RWPE1 (cell line): ENCODE measurements at places on chromosomes 6 and 20.

DNA sequence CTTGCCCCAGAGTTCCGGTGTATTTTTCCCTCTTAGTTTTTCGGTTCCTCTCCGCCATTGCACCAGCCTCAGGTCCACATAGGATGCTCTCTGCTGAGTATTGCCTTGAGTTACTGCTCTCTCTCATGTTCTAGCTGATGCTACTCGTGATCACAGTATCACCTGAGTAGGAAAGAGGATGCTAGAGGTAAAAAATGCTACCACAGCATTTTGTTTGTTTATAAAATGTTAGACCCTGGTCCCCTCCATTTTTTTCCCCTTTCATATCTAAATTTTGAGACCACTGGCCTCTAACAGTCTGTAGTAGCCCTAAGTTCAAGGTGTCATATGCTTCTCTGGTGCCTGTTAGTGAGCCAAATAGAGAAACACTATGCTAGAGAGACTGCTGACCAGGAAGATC, 175.5 kb downstream of the OR2B2 start:
- DNase-seq = no peak

DNA sequence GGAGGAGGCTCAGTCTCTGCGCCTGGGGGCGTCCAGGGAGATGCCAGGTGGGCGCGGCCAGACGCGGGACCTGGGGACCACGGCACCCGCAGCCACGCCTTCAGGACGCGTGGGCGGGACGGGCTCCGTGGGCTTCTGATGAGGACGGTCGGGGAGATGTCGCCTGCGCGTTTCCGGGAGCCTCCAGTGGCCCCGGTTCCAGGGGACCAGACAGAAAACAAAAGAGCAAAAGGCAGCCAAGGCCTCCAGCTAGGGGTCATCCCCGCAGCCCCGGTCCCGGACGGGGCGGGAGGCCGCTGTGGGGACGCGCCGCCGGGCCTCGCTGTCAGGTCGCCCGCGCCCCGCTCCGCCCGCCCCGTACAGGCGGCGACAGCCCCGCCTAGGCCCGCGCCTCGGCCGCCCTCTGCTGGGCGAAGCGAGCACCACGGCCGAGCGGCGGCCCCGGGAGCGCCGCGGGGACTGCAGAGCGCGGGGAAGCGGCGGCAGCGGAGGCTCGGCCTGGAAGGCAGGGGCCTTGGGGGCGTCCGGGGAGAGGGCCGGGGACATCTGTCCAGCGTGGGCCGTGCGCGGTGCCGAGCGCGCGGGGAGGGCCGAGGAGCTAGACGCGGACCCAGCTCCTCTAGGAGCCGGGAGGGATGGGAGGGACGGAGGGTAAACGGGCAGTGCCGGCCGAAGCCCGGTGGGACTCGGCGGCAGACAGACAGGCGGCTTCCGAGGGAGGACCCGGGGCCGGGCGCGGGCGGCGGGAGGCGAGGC, 48.7 kb downstream of the TMEM242 start:
- DNase-seq = peak; percentile 80

- DNase-seq = no peak
Observed at GRCh38 chr6:41714556-41715273, 20.7 kb downstream of the TFEB start.

DNA sequence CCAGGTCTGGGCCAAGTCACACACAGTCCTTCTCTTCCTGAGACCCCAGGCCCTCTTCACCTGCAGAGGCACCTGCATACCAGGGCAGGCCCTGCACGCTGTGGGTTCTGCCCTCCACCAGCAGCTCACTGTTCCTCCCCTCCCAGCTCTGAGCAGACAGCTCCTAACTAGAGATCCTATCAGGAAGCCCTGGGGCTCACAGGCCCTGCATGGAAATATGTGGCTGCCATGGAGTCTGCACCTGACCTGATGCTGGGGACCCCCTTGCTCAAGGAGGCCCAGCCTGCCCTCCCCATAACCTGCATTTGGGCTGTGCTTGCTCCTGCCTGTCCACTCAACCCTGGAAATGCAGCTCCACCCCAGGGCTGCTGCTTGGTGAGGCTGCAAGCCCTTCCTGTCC, 14.6 kb upstream of the HLA-G start:
- no peak for DNase-seq

DNA sequence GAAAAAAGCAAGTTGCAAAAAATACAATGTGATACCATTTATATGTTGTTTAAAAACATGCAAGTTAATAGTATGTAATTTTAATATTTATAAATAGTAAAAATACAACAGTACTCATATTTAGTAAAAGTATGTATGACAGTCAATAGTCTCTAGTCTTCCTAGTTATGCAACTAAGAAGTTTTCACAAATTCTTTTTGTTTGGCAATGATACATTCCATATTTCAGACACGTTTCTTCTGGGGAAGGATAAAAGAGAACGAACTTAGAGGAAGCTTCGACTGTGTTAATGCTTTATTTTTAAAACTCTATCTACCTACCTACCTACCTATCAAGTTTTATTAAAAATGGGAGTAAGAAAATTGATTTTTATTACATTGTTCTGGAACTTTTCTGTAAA, 77.7 kb downstream of the UBE3D start:
- DNase-seq = no peak

GRCh38 chr6:126824226-126824625, 294.2 kb upstream of the RSPO3 start:
- no peak for DNase-seq

GRCh38 chr20:3283222-3283820, 44.3 kb upstream of the SLC4A11 start:
- no peak for DNase-seq

- no peak for DNase-seq
Observed at GRCh38 chr20:50014570-50015562, 32.1 kb downstream of the SNAI1 start.

GRCh38 chr6:36128073-36128472, 2.2 kb upstream of the MAPK13 start:
- DNase-seq = no peak

- no peak for DNase-seq
Observed at GRCh38 chr6:71481011-71481410, 192.4 kb downstream of the OGFRL1 start.

DNA sequence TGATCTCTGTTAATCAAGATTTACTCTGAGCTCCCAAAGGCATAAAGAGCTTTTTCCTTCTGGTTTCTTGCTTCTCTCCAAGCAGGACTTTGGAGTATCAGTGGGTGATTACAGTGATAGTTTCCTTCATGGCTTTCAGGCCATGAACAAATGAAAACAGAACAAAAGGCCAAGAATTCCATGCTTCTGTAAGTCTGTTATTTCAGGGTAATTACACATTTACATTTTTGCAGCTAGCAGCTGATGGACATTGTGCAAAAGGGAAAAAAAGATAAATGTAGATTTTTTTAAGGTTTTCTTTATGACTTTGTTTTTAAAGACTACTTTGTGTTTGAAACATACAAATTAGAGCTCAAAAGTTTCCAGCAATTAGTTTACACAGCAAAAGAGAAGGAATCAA, 441.6 kb downstream of the PLCB1 start:
- no peak for DNase-seq

GRCh38 chr20:36756496-36756895, 10.6 kb upstream of the NDRG3 start:
- no peak for DNase-seq

- DNase-seq = no peak
Observed at GRCh38 chr20:47118641-47119040, 224.0 kb downstream of the EYA2 start.

DNA sequence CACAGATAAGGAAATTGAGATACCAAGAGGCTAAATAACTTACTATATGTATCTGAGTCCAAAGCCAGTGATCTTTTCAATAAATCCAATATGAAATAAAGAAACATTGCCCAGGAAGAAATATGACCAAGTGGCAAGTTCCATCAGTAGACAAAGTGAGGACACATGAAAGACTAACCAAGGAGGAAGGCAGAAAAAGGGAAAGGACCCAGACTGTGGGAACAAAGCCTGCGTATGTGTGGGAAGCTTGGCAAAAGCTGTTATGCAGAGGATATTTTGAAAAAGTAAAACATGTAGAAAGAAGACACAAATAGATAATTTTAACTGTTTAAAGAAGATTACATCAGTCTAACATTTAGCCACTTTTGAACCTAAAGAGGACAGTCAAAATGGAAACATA, 264.4 kb upstream of the PRDM1 start:
- no peak for DNase-seq

DNA sequence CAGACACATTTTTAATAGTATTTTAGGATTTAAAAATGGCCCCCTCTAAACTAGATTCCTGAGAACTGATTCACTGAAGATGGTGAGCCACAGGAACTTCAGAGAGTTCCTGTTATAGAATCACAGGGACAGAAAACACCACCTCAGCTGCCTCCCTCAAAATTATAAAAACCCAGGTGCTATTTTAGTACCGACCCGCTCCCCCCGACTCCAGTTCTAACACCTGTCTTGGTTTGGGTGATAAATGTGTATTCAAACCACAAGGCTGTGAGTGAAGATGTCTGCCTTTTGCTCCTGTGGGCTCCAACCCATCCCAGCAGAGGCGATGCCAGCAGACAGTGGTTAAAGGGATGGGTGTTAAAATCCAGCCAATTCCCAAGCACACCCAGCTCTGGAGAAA, 127.4 kb upstream of the LY86 start:
- no peak for DNase-seq

- DNase-seq = no peak
Observed at GRCh38 chr20:35947489-35947888, 6.8 kb downstream of the SCAND1 start.

GRCh38 chr6:46130666-46131065, 877 bp downstream of the ENPP4 start:
- no peak for DNase-seq

DNA sequence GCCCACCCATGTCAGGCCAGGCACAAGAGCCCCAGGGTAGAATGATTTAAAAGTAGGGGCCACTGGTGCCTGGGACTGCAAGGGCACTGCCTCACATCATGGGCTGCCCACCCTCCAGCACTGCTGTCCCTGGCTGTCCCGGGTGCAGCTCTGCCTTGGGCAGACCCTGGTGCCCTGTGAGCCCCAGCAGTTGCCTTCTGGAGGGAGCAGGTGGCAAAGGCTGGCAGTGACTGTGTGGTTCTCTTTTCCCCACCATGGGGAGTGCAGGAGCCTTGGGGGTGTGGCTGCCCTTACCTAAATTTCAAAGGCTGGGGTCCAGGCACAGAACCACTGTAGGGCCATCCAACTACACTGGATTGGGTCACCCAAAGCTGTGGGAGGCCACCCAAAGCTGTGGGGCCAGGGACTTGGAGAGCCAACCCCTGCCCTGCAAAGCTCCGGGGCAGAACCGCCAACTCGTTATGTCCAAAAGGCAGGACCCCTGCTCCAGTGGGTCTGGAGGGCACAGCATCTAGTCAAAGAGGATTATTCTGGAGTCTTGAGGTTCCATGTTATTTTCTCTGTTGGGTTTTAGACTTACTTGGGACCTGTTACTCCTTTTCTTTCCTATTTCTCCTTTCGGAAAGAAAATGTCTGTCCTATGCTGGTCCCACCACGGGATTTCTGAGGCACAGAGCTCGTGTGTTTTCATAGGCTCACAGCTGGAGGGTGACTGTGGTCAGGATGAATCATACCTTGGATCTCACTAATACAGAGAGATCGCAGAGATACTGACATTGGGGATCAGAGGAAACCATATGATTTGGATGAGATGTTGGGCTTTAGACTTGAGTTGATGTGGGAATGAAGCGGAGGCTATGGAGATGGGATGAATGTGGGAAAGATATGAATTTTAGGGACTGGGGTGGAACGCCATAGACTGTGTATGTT, 65.3 kb downstream of the RAMACL start:
- DNase-seq = no peak

GRCh38 chr6:14000901-14001300, 76.1 kb downstream of the RNF182 start:
- no peak for DNase-seq

DNA sequence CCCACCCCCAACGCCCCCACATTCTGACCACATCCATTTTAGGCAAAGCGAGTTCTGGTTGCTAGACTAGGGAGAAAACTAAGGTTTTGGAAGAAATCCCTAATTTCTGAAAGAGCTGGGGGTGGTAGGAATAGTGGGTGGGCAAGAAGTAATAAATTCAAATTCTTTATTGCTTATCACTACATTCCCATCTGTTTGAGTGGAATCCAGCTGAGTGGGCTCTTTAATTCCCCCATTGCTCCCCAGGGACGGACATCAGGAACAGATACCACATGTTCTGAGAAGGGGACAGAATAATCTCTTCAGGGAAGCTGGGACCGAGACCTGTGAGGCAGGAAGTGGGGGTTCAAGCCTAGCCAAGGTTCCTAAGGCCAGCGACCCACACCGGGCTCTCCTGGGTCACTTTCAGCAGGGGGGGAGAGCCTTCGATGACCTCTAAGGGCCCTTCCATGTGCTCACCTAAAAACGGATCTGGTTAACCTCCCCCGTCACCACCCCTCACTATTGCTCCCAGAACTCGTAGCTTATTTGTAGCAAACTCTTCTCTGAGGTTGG, 42.3 kb upstream of the MRPS10 start:
- DNase-seq = no peak

DNA sequence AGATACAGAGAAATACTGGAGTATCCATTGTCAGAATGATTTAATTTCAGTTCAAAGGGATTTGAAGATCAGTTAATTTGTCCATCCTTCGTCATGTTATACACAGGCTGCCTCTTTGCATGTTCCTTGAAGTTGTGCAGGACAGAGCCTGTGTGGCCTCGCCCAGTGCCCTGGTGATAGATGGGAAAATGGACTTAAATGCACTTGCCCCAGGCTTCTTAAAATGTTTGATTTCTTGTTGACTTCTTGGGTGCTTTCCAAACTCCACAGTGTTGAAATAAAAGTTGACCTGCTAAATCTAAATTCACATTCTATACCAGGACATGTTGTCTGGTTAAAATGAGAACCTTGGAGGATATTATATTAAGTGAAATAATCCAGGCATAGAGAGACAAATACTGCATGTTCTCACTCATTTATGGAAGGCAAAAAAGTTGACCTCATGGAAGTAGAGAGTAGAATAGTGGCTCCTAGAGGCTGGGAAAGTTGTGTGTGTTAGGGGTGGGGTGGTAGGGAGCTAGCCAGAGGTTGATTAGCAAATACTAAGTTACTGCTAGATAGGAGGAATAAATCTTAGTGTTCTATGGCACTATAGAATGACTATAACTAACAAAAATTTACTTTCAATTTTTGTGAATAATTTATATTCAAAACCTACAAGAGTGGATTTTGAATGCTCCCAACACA, 25.3 kb downstream of the MARCKS start:
- DNase-seq = no peak

DNA sequence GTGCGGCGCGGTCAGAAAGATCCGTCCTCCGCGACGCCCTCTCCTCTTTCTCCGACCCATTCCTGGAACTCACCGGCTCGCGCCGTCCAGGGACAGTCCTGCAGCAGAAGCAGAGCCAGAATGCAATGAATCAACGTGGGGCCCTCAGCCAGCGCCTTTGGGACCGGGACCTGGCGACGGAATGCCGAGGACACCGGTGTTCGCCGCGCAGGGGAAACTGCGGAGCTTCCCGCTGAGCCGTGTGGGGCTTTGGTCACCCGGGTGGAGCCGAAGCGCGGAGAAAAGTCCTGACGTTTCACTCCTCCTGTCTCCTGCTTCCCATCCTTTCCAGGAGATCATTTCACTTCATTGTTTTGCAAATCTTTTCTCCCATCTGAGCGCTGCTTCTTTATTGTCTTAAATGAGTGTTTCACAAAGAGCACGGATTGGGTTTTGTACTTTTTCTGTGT, 26.5 kb downstream of the ULBP1 start:
- no peak for DNase-seq
